AG10803 (cell line): ENCODE measurements at places on chromosomes 7 and 10.

DNA sequence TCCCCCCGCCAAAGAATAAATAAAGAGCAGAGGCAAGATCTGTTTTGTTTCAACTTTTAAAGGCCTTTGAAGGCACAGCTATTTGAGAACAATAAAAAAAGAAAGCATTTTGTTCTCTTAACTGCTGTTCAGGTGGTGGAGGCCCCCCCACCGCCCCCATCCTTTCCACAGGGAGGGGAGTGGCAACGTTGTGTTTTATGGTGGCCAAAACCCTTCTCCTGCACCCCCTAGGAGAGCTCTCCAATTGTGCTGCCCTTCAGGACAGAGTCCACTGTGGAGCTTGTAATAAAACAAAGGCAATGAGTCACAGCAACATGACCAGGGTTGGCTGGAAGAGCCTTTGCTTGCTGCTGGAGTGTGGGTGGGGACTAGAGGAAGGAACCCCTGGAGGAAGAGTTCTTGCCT is 987.9 kb downstream of the KCNMA1 start:
- peak; percentile 64 for DNase-seq

- DNase-seq: no peak
These were observed 69.5 kb upstream of the IL6 start for GRCh38 chr7:22657479-22657878.

- no peak for DNase-seq
These were observed 42.4 kb downstream of the DNAH11 start for GRCh38 chr7:21585070-21585724.

DNA sequence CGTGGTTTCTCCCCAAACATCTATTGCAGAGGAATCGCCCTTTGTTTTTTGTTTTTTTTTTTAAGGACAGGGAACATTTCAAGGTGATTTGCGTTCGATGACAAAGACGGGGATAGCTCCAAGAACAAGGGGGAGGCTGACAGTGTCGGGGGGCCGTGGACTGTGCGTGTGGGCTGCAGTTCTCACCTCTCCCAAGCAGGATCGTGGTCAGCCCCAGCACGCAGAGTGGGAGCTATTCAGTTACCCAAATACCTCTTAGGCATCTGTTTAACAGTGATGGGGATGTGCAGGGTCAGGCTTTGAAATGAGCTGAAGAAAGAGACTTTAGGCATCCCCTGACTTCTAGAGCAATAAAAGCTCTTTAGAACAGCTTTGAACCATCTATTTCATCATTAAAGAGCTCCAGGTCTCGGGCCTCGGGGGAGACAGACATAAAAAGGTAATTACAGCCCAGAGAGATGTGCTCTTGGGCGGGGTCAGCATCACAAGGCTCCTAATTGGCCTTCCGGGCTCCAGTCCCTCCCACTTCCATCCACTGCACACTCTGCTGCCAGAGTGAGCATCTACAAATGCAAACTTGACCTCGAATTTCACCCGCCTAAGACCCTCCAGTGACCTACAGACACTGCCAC is 97.3 kb downstream of the MYL10 start:
- no peak for DNase-seq

DNA sequence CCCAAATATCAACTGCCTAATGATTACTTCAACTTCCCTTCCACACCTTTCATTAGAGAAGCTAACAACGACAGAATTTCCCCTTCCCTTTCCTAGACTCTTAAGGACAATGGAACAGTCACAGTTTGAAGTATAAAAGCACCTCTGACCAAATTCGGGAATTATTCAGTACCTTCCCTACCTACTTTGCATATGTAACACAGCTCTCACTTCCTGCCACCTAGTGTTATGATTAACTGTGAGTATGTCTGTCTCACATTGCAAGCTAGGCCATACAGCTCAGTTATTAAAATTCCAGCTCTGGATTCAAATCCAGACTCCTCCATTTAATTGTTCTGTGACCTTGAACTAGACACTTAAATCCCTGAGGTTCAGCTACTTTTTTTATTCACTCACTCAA is 44.8 kb upstream of the HPSE2 start:
- no peak for DNase-seq

GRCh38 chr10:118998183-118998582 is 31.3 kb upstream of the NANOS1 start:
- DNase-seq: no peak

DNA sequence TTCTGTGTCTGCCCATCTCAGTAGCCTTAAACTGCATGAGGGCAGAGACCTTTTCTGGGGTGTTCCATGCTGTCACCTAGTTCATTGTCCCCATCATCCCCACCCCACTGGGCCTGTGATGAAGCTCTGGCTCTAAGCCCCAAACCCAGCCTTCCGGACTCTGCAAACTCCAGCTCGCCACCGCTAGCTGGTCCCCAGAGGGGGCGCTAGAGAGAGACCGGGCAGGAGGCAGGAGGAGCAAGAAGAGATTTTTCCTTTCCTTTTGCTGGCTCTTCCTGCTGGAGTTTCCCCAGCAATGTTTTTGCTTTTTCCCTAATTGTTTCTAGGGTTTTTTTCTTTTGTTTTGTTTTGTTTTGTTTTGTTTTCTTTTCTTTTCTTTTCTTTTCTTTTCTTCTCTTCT is 234.4 kb downstream of the TEX36 start:
- DNase-seq: peak; percentile 3

DNA sequence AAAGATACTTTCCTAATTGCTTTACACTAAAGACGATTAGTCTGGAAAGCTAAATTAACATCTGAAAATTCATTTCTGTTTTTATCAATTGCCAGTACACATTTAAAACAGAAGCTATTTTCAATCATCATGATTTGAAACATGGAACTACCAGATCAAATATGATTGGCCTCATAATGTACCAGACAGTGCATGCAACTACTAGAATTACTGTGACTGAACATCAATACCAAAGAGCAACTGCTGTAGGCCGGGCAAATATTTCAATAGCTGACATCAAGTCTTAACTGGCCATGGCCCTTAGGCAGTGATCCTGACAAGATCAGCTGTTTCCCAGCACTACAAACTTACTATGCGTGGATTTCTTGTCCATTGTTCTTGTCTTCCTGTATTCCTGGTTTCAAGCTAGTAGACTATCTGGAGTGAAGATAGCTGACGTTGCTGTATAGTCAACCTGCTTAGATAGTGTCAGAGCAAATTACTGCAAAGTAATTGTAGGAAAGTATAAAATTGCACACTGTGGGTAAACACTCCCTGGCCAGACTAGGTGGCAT is 21.7 kb upstream of the WNT16 start:
- DNase-seq: no peak

DNA sequence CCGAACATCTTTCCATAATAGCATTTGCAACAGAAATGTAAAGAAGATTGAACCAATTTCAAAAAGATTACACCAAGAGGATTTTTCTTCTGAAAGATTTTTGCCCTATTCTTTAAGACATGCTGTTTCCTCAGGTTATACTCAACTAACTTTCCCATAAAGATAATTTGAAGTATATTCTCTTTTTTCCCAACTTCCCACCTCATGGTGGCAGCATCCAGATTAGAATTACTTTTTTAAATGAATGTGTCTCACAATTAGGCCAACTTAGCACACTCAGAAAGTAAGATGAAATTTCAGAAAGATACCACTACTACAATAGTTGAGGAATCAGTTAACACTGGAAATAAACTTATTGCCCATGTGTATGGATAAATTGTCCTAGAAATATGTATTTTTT is 178.2 kb upstream of the CSTF2T start:
- DNase-seq: no peak

DNA sequence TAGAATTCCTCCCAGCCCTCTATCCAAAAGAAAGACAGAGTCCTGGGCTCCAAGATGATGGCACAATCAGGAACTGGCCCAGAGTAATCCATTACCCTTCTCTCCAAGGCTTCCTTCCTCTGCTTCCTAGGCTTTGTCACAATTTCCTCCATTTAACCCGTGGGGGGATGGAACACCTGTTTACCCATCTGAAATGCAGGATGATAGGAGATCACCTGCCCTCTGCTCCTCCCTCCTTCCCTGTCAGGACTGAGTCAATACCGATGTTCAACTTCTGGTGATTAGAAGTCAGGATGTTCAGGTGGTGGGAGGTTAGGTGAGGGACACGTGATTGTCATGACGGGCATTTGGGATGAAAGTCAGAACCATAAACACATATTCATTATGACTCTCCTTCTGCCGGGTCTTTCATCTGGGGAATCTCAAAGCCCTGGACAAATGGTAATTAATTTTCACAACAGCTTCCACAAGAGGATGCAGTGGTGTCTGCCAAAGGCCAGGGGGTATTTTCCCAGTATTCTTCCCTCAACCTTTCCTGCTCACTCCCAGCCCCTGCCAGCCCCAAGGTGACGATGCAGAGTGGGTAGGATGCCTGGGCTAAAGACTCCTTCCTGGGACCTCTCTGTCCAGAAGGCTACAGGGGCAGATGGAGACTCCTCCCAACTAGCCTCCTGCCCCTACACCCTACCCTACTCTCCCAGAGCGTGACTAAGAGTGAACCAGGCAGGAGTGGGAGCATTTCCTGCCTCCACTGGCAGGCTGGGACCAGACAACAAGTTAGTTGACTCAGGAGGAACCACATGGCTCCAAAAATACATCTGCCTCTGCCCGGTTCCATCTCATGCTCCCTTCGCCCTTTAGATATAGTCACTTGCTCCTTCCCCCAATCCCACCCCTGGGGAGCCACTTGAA is 27.9 kb downstream of the DUSP5 start:
- peak; percentile 65 for DNase-seq

DNA sequence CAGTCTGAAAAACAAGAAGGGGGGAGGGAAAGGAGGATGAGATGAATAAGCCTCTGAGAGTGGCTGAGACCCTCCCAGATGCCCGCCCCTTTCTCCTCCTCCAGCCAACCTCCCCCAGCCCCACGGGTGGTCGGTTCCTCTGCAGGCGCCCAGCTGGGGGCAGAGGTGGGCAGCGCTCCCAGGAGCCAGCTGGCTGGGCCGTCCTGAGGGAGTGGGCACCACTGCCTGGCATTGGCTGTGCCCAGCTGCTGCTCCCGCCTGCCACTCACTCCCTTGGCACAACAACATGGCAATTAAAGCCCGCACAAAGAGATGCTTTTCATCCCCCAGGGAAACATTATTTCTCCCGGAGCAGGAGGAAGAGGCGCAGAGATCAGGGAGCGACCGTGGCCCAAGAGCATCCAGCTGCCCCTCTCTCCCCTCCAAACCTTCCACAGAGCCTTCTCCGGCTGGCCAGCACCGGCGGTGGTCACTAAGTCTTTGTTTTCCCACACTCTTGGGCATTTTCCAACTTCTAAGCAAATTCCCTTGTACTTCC is 107.2 kb downstream of the SPDYE5 start:
- DNase-seq: no peak

DNA sequence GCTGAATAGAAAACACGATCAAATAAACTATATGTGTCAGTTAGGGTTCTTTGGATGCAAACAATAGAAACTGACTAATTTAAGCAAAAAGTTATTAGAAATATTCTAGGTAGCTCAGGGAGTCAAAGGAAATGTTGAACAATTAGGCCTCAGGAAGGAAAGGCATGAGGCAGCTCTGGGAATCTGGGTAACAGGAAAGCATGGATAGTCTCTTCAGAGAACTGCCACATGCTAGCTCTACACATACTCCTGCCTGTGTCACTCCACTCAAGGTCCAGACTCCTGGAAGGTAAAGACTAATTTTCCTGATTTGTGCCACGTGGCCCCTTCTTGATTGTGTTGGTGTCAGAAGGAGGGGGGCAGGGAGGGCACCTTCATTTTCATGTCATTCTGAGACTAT is 23.8 kb upstream of the PTTG1IP2 start:
- no peak for DNase-seq

DNA sequence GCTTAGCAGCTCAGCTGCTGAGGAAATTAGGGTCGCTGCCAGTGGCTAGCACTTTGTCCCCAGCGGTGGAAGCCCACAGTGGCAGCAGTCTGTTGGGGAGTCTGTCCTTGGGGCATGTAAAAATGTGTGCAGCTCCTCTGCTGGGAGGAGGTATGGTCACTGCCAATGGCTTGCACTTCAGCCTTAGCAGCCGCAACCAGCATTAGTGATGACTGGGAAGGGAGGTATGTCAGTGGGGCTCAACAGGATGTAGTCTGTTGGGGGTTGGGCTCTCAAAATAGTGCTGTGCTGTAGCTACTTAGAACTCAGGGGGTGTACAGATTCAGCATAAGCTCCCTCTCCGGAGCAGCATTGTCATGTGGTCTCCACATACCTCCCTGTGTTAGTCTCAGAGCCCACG is 189.9 kb downstream of the ZEB1 start:
- DNase-seq: peak; percentile 27

GRCh38 chr7:2530071-2530987 is 10.8 kb downstream of the LFNG start:
- no peak for DNase-seq

DNA sequence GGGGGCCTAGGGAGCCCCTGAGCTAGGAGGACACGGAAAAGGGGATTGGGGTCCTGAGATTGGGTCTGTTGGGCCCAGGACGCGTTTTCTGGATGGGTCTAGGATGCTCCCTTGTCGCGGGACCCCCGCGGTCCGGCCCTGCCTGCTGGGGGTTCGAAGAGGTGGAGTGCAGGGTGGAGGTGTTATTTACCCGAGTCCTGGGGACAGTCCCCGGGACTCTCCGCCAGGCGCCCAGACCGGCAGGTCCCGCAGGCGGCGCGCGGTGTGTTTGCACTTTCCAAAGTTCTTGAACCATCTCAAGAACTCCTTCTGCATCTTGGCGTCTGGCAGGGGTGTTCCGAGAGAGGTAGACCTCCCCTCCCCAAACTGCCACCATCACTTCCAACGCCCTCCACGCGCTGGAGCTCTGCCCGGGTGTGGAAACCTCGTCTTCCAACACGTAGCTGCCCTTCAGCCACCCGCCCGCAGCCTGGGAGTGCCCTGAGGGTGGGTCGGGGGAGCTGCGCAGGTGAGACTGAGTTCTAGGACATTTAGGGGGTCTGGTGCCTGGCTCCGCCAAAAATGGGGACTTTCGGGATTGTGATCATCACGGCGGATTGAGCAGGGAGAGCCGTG is 569 bp downstream of the CAV1 start:
- DNase-seq: no peak

DNA sequence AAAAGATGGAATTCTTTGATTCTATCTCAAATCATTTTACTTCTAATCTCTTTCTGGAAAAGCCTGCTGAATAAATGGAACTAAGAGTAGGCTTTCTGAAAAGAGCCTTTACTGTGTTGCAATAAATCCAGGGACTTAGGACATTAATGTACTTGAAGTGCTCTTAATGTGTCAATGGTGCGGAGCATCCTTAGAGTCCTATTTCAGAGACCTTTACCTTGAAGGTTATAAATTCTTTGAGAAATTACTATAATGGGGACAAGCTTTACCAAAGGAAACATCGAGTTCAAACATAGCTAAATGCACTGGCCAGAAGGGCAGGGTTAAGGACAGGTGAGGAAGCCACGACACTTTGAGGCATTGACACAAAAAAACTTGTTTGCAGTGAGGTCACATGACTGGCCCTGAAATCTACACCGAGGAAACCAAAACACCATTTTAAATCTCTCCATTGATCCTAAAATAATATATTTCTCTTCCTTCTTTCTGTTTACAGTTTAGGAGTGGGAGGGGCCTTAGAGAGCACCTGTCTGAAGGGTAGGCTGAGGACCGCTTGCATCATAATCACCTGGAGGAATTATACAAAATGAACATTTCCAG is 48.1 kb upstream of the EXOC6 start:
- no peak for DNase-seq

- no peak for DNase-seq
These were observed 105.7 kb upstream of the SEC61G start for GRCh38 chr7:54864663-54865062.
